CD4-positive, alpha-beta T cell treated with Interferon gamma for 1 hour (primary cell): ENCODE measurements at places on chromosomes 7 and 10.

- no peak for DNase-seq
Measured at GRCh38 chr7:116842371-116842770, 20.0 kb upstream of the CAPZA2 start.

GRCh38 chr10:48300556-48300955 lies 5.9 kb upstream of the MAPK8 start:
- no peak for DNase-seq

DNA sequence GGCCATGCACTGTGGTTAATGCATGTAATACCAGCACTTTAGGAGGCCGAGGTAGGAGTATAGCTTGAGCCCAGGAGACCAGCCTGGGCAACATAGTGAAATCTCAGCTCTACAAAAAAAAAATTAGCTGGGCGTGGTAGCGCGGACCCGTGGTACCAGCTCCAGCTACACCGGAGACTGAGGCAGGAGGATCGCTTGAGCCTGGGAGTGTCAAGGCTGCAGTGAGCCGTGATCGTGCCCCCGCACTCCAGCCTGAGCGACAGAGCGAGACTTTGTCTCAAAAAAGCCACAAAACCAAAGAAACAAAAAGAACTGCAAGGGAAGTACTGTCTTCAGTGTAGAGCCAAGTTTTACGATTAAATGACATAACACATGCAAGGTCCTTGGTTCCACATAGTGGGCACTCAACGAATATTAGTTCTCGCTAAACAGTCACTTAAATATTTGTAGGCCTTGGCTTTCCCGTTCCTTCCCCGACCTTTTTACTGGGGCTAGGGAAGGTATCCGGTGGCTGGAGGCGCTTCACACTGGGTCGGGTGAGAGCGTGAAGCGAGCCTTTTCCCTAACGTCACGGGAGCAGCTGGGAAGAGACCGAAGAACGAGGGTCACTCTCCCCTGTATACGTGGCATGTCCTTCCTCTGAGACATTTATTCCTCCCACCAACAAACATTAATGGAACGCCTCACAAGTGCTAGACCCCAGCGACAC lies 993 bp upstream of the SND1 start:
- no peak for DNase-seq

DNA sequence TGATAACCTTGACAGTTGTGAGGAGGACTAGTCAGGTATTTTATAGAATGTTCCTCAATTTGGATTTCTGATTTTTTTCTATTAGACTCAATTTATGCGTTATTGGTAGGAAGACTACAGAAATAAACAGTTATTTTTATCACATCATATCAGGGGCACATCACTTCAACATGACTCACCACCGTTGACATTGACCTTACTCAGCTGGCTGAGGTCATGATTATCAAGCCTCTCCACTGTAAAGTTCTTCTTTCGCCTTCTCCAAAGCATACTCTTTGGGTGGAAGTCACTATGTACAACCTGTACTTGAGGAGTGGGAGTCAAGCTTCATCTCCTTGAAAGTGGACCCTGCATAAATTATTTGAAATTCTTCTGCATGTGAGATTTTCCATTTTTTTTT lies 194.3 kb upstream of the IGFBP3 start:
- no peak for DNase-seq

DNA sequence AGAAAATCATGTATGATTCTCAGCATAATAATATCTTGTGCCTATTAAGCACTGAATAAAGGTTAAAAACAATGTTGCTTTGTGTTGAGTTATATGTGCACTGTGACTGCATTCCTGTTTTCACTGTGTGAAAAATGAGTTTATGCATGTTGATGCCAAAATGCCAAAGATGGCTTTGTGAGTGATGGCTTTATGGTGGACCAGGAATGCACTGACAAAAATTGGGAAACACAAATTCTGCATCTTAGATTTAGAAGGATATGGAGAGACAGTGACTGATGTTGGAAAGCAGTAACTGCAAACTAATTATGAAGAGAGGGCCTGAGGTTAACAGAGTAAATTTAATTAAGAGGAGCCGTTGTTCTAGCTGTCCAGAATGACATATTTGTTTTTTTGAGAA lies 440.4 kb downstream of the KIF20B start:
- DNase-seq, result no peak

GRCh38 chr10:62844280-62845011 lies 28.3 kb upstream of the EGR2 start:
- no peak for DNase-seq

DNA sequence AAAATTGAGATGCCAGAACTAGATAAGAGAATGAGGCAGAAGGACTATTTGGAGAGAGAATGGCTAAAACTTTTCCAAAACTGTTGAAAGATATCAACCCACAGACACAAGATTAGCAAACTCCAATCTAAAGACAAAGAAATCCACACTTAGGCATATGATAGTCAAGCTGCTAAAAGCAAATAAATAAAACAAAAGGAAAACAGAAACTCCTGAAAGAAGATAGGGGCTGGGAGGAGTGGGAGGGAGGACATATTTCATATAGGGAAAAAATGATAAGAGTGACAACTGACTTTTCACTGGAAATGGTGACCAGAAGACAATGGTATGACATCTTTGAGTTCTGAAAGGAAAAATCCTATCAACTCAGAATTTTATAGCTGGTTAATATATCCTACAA lies 105.4 kb upstream of the ADO start:
- no peak for DNase-seq

GRCh38 chr10:24904824-24905223 lies 47.6 kb downstream of the PRTFDC1 start:
- DNase-seq, result no peak

- no peak for DNase-seq
Measured at GRCh38 chr7:128909625-128910568, 612 bp downstream of the KCP start.

- DNase-seq, result no peak
Measured at GRCh38 chr10:36764823-36765222, 360.6 kb upstream of the ANKRD30A start.

DNA sequence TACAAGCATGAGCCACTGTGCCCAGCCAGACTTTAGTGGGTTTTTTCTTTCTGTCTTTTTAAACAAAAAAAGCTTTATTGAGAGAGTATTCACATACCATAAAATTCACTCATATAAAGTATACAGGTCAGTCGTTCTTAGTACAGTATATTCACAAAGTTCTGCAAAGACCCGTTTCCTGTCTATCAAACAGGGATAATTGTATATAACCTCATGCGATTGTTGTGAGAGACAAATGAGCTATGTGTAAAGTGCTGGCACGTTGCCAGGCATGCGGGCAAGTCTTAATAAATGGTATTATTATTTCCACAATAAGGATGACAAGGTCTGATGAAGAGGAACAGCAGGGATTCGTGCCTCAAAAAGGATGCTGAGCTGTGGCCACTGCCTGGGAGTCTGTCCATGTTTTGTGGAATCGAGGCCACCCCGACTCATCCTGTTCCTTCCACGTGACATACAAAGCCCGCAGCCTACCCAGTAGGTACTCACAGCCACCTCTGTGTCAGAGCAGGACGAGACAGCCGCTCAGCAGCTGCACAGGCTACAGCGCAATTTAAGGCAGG lies 51.6 kb downstream of the SMKR1 start:
- peak; percentile 45 for DNase-seq

GRCh38 chr7:22698767-22699166 lies 28.2 kb upstream of the IL6 start:
- DNase-seq, result no peak
